SK-N-MC (cell line): ENCODE measurements at places on chromosomes 12 and 14.

GRCh38 chr14:19743256-19743655, at the start of gene OR4Q3:
OR4Q3 (plus strand) TSS chr14:19743571.
- DNase-seq, result no peak

DNA sequence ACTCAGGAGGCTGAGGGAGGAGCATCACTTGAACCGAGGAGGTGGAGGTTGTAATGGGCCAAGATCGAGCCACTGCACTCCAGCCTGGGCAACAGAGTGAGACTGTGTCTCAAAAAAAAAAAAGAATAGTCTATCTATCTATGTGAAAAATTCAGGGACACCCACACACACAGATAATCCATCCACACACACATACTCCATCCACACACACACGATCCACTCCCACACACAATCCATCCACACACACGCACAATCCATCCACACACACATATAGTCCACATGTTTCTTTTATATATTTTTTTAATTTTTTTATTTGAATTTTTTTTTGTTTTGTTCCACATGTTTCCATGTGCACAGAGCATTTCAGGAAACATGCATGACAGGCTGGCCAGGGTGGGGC, 3.3 kb downstream of the SDS start:
- DNase-seq, result no peak

DNA sequence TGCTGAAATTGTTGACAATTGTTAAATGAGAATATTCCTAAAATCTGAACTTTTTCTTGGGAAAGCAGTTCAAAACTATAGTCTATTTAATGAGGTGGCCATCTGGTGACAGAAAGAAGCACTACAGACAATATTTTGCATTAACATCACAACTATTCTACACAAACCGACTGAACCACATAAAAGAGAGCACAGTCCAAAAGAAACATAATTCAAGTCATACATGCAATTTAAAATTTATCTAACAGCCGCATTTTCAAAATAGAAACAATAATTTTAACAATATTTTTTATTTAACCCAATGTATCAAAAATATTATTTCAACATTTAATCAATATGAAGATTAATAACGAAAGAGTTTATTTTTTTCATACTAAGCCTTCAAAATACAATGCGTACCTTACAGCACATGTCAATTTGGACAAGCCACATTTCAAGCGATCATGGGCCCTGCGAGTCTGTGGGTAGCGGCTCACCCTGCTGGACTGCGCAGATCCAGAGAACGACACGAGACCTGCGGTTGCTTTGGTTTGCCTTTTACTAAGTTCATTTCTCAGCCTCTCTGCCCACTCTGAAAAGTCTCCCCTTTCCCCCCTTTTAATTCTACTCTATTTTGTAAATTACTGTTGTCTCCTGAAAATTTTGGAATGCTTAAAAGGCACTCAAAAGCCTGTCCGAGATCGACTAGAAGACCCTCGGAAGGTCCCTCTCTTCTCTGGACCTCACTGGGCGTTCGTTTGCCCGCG, 947 bp upstream of the LRRC9 start:
- DNase-seq, result peak; percentile 24

GRCh38 chr14:87084908-87085307, 908.1 kb downstream of the GALC start:
- no peak for DNase-seq

DNA sequence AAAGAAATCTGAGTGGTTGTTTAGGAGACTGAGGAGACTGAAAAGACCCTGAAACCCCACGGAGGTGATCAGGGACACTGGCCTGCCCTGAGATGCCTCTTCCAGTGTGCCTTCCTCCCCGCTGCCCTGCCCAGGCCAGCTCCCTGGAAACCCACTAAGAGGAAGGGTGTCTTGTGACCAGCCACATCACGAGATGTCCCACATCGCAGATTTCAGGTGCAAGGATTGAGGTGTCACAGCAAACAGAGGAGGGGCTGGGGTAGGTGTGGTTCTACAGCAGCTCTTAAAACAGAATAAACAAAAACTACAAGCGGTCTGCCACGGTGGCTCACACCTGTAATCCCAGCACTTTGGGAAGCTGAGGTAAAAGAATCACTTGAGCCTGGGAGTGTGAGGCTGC, 184.3 kb upstream of the C14orf180 start:
- no peak for DNase-seq

DNA sequence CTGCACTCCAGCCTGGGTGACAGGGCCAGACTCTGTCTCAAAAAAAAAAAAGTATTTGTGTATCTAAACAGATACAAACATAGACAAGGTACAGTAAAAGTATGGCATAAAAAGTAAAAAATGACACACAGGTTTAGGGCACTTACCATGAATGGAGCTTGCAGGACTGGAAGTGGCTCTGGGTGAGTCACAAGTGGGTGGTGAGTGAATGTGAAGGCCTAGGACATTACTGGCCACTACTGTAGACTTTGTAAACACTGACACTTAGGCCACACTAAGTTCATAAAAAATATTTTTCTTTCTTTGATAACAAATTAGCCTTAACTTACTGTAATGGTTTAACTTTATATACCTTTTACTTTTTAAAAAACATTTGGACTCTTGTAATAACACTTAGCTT, 38.0 kb upstream of the EIF5 start:
- no peak for DNase-seq

DNA sequence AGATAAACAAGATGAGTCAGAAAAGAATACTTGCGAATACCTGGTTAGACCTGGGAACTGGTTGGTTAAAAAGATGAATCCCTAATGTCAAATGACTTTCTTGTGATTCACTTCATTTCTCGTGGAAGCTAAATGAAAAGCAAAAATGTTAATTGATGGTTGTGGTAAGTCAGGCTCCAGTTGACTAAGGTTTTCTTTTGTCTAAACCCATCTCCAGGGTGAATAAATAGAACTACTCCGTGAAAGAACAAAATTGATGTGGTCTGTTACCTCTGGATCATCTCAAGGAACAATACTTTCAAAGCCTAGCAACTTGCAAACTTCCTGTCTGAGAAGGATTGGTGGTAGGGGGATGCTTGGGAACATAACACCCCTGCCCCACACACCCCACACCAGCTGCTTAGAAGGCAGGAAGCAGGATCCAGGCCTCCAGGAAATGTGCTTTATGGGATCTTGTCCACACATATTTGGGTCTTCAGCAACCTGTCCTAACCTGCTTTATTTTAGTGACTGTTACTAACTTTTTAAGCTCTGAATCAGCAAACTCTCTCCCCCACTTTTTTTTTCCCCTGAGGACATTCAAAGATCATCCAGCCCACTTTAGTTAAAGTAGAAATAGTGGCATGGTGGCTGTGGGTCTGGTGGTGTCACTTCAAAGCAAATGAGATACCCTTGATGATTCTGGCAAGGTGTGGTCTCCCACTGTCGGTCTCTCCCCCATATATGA, 60.4 kb upstream of the PTHLH start:
- DNase-seq, result no peak

DNA sequence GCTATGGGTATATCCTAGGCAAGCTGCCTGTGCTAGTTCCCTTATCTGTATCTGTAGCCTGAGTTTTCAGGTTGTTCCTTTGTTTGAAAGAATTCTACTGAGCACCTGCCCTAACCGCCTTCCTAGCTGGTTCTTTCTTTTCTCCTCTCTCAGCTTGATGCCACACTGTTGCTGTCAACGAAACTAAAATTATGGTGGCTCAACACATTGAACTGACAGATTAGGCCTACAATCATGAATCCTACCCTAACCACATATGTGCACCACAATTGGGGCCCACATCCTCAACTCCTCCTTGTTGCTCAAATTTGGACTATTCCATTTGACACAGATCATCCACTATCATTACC, 36.2 kb upstream of the RESF1 start:
- DNase-seq, result no peak
